Activated CD4-positive, alpha-beta T cell treated with anti-CD3 and anti-CD28 coated beads, Interleukin-2, amount 10 ng/mL, durations not matched to agents 7 days and 5 days (primary cell): ENCODE measurements at places on chromosomes 12 and 14. TPM values are rescaled to one million over a fixed set of nuclear protein-coding genes. Genes with fewer than 3 reads are reported as not detected.

RNF212B gene
- not detected for total RNA-seq

TSPAN8 gene
- not detected for total RNA-seq

- peaks cover 4% of the 10 kb centered on the region for H3K4me1 ChIP-seq
- no peak overlapping the region for H3K27ac ChIP-seq
- no peak for DNase-seq
Measured at GRCh38 chr14:92325835-92326234, 2.9 kb downstream of the SLC24A4 start.

RERG gene
- total RNA-seq: 0.17 TPM

DNA sequence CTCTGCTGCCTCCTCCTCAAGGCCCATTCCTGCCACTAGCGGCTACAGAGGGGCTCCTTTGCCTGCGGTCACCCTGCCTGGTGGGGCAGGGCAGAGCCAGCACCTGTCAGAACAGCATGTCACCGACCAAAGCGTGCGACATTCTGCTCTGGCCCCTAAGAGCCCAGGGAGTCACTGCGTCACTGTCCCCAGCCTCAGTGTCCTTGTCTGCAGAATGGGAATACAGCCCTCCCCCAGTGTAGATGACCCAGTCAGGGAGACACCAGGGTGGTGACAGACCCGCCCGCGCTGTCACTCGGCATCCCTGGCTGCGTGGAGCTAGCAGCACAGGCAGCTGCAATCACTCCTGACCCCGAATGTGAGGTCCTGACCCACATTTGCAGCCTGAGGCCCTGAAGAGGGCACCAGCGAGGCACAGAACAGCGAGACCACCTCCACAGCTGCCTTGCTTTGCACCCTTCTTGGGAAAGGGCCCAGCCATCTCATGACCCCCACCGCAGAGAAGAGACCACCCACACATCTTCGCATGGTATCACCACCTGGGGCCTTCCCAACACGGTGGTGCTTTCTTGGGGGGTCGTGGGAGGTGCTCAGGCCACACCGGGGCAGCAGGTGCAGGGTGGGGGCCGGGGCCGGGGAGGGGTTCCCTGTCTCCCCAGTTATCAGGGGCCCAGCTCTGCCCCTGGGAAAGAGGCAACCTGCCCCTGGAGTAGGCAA, 2.5 kb downstream of the AHNAK2 start:
- no peak overlapping the region for H3K27ac ChIP-seq
- peaks cover 2% of the 10 kb centered on the region for H3K36me3 ChIP-seq
- H3K27me3 ChIP-seq: peaks cover 24% of the 10 kb centered on the region

MIP gene
- not detected for total RNA-seq

MEG3 gene
- not detected for total RNA-seq
